ENCODE measurements at places on chromosomes 1 and 21.

GRCh38 chr1:208895181-208895580 lies 651.0 kb upstream of the PLXNA2 start:
- DNase-seq, result no peak

- no peak for DNase-seq
Observed at GRCh38 chr1:232675260-232675659, 45.3 kb upstream of the SIPA1L2 start.

DNA sequence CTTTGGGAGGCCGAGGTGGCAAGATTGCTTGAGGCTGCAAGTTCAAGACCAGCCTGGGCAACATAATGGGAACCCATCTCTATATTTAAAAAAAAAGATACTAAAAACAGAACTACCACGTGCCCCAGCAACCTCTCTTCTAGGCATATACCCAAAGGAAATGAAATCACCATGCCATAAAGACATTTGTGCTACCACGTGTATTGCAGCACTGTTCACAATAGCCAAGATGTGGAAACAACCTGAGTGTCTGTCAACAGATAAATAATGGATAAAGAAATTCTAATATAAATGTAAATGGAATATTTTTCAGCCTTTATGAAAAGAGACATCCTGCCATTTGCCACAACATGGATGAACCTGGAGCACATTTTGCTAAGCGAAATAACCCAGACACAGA lies 128.6 kb downstream of the PCNX2 start:
- no peak for DNase-seq

DNA sequence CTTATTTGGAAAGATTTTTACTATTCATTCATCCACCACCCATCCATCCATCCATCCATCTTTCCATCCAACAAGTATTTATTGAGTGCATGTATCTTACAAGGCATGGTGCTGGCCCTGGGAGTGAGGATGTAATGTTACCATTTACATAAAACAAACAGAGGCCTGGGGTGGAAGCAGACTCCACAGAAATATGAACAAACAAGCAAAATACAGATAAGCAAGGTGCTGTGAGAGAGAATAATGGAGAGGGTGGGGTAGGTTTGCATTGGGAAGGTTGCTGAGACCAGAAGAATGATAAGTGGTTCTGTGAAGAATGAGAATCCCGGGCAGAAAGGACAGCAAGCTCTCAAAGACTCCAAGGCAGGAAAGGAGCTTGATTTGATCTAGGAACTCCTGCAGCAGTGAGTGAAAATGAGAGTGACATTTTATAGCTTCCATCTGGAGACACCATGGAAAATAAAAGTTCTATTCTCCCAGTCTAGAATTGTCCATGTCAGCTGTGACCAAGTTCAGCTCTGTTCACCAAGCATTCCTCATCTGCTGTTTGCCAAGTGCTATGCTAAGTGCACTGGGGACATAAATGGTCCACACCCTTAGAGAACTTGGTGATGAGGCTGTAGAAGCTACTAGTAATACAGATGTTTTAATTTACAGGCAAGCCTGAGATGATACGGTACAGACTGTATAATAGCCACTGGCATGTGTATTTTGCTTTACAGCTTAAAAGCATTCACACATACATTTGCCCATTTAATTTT lies 75.3 kb downstream of the PEX14 start:
- DNase-seq, result no peak

GRCh38 chr1:60063561-60063960 lies 10.0 kb downstream of the C1orf87 start:
- no peak for DNase-seq

GRCh38 chr21:41973427-41973831 lies 19.6 kb upstream of the C2CD2 start:
- DNase-seq, result no peak

DNA sequence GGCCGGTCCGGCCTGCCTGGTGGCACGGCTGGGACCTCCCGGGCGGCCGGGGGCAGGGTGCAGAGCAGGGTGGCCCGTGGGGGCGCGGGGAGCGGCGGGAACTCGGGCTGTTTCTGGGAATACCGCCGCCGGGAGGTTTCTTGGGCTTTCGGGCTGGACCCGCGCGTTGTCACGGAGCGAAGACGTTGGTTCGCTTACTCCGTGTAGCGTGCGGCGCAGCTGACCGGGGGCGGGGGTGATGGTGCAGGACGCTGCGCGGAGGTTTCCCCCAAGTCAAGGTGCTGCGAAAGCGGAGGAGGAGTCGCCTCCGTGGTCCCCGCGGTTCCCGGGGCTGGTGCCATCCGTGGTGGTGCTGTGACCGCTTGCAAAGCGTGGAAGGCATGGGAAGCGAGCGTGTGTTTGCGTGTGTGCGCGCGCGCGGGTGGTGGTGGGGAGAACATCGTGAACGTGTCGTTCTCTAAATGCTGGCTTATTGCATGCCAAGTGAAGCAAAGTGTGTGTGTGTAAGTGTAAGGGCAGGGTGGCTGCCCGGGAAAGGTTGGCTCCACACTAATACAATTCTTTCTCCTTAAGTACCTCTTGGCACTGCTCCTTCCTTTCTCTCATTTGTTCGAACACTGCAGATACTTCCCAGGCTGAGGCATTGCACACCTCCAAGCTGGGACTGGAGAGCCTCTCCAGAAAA lies 1.1 kb downstream of the RYR2 start:
- DNase-seq, result peak; percentile 57
